ENCODE measurements at places on chromosomes 6 and 20. TPM values are rescaled to one million over a fixed set of nuclear protein-coding genes. Genes with fewer than 3 reads are reported as not detected.

Gene MLN
- not detected for total RNA-seq

Gene DOK5
- total RNA-seq, result 3.3 TPM

Gene KIF6
- not detected for total RNA-seq

Gene MTG2
- 87.3 TPM for total RNA-seq

Gene BACH2
- total RNA-seq, result not detected

Gene CHRNA4
- total RNA-seq, result not detected

Gene SLC32A1
- total RNA-seq, result not detected

Gene CLPSL1
- not detected for total RNA-seq

Gene SNAI1
- total RNA-seq, result 0.12 TPM

Gene GCNT2
- total RNA-seq, result 6.4 TPM

DNA sequence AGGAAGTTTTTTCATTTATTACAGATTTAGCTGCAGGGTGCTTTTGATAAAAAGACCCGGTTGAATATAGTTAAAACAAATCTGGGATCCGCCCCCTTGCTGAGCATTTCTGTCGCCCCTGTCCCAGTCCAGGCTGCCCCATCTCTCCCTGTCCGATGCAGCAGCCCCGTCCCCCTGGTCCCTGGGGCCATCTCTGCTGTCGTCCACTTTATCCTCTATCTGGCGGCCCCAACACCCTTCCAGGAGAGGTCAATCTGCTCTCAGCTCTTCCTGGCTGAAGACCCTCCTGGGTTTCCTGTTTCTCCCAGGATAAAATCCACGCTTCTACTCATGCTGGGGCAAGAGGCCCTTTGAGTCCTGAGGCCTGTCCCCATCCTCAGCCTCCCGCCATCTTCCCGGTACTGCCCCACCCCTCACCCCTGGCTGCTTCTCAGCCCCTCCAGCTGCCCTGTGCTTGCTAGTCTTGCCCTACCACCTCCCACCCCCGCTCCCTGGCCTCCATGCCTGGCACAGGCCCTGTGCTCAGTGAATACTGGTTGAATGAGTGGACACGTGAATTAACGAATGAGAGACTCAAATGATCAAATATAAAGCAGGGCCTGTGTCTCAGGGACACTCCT, 16.0 kb upstream of the PHACTR3 start:
- no peak for DNase-seq

DNA sequence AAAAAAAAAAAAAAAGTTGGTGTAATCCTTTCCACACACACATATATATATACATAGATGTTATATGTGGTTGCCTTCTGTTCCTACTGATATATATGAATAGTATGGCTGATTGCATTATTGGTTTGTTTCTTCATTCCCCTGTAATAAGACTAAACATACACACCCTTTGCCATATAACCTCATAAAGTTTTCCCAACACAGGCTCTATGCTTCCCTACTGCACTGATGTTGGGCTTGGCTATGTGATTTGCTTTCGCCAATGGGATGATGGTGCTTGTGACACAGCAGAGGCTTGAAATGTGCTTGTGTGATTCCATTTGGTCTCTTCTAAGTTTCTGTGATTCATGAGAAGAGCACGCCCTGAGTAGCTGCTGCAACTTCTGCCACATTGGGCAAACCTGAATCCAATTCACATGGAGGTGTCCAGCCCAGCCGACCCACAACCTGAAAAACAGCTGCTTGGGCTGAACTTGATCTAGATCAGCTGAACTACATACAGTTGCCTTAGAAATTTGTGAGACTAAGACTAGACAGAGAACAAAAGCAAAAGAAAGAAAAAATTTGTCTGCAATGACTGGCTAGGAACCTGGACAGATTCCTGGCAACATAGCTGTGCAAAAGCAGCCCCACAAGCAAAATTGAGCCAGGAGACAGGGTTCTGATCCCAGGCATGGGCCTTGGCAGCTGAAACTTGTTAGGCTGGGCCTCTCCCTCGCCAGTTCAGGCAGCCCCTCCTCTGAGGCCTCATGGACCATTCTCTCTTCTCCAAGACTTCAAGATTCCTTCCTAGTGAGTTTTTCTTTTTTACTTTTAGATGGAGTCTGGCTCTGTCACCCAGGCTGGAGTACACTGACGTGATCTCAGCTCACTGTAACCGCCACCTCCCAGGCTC, 13.4 kb upstream of the TBC1D20 start:
- no peak for DNase-seq

DNA sequence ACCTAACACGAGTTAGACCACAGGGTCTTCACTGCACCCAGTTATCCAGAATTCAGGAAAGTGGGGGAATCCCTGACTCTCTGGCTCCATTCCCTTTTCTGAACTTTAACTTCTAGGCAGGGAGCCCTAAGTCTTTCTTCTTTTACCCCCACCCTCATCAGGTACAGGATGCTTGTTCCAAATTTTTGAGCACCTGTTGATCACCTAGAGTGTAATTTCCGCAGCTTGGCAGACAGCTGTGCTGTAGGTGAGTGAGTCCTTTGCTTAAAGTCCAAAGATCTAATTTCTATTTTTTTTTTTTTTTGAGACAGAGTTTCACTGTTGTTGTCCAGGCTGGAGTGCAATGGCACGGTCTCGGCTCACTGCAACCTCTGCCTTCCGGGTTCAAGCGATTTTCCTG, 89.5 kb upstream of the AKIRIN2 start:
- DNase-seq, result no peak

- peak; percentile 76 for DNase-seq
Measured at GRCh38 chr20:844473-845225, 11.1 kb downstream of the FAM110A start.

GRCh38 chr20:63886054-63886419, 8.9 kb upstream of the DNAJC5 start:
- DNase-seq, result no peak

DNA sequence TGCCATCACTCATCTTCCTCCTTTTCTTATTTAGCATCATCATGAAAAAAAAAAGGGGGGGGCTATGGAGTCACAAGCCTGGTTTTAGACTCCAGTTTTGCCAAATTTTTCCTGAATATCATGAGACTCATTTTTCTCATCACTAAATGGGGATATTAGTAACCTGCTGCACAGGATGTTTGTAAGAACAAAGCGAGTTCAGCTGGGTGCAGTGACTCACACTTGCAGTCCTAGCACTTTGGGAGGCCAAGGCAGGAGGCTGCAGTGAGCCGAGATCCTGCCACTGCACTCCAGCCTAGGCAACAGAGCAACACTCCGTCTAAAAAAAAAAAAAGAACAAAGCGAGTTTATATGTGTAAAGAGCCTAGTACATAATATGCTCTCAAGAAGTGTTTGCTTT, 82.8 kb downstream of the TFAP2A start:
- DNase-seq, result peak; percentile 29

GRCh38 chr6:12962987-12963386, 246.4 kb downstream of the PHACTR1 start:
- no peak for DNase-seq

GRCh38 chr20:58877976-58878360, 25.5 kb downstream of the GNAS start:
- DNase-seq, result no peak

DNA sequence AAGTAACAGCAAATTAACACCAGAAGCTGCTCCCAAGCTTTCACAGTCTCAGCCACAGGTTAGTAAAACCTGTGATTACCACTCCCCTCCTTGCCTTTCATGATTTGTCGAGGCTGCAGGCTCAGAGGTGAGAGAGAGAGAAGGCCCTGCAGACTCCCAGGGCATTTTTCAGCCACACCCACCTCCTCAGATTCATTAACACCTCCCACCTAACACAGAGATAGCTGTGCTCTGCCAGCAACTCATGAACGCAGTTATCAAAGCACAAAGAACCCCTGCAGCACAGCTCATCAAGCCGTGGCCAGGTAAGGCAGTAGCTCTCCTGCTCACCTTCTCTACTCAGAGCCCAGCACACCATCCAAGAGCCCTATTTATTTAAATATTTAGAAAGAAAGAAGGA, 27.1 kb downstream of the F13A1 start:
- no peak for DNase-seq

DNA sequence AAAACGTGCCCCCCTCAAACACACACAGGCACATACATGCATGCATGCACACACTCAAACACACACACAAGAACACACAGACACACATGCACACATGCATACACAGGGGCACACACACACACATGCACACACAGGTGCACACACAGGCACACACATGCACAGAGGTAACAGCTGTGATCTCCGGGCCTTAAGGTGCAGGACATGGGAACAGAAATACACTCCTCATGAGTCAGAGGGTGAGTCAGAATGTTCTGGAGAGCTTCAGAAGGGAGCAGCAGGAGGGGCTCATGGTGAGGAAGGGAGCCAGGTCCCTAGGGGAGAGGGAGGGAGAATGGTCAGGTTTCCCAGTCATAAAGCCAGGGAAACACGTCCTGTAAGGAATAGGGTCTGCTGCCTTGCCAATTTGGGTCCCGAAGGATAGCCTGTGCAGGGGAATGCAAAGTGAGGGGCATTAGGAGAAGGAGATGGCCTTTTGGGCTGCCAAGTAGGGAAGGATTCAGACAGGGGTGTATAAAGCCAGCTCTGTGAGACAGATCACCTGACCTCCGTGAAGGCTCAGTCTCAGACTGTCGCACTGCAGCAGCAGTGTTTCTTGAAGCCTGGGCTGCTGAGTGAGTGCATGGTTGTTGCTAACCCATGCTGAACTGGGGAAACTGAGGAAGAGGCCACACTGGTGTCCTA, 123.9 kb downstream of the MAFB start:
- DNase-seq, result peak; percentile 86

DNA sequence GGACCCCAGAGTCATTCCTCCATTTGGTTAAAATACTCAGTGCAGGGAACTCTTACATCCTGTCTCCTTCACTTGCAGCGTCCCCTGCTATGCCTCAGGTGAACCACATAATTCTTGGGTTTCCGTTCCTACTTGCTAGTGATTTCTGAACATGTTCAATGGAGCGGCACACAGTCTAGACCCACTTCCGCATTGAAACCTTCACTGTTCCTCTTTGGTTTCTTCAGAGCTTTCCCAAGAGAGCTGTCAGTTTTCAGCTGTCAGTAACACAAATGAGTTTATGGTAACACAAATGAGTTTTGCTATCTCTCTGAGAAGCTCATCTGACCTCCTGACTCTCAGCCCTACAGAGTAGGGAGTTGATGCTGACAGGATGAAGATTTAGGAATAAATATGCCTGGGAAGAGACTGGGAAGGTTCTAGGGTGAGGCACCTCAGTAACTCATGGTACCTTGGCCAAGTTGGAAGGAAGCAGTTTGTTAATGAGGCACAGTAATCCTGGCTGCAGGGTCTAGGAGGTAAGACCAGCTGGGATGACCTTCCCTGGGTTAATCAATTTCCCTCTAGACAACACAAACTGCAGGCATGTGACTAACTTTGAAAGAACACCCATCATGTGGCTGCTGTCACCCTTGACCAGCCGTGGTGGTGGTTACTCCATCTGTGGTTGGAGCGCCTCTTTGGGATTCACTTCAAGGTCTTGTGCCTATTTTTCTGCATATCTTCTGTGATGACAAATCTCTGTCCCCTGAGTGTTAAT, 5.4 kb downstream of the SYS1 start:
- no peak for DNase-seq

- no peak for DNase-seq
Measured at GRCh38 chr6:151043944-151044343, 178.4 kb downstream of the MTHFD1L start.

- no peak for DNase-seq
Measured at GRCh38 chr6:93182938-93183479, 236.3 kb downstream of the EPHA7 start.

- no peak for DNase-seq
Measured at GRCh38 chr6:161228096-161228495, 45.8 kb downstream of the AGPAT4 start.

DNA sequence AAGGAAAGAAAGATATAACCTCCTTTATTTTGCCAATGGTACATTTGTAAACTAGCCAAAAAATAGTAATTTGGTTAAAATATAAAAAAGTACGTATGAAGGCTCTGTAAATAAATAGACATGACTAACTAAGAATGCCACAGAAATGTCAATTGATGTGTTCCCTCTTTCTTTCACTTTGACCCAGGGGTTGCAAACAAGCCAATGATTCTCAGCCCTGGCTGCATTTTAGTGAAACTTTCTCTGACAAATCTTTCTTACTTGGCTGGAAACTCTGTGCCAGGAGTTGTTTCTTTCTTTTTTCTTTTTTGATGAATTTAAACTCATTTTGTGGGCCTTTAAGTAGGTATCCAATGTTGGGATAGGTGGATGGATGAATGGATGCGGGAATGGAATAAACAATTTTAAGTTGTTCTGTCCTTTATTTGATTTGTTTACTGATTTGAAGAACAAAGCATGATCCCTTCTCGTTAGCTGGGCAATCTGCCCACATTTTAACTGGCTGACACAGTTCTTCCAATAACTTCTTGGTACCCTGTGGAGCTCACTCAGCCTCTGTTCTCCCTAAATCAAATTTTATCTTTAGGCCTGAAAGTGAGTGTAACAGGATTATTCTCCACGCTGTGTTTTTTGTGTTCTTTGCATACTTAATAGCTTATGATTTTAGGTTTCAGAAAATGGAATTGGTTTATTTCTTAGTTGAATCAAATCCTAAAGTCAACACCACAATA, 58.6 kb upstream of the GCLC start:
- peak; percentile 55 for DNase-seq

All from MG63 (cell line).